ENCODE measurements at places on chromosomes 12 and 14. TPM values are rescaled to one million over a fixed set of nuclear protein-coding genes. Genes with fewer than 3 reads are reported as not detected.

SMCO2 gene
- total RNA-seq = 0.36 TPM

KRT73 gene
- total RNA-seq = not detected

AKAP5 gene
- total RNA-seq = 0.64 TPM

PPP1R36 gene
- total RNA-seq = 0.69 TPM

GRCh38 chr12:56520048-56520447, 1.6 kb upstream of the RBMS2 start:
- no peak for DNase-seq

GRCh38 chr12:6226002-6226678, 25.9 kb downstream of the CD9 start:
- no peak for DNase-seq

GRCh38 chr12:11618046-11618445, 31.4 kb upstream of the ETV6 start:
- no peak for DNase-seq

DNA sequence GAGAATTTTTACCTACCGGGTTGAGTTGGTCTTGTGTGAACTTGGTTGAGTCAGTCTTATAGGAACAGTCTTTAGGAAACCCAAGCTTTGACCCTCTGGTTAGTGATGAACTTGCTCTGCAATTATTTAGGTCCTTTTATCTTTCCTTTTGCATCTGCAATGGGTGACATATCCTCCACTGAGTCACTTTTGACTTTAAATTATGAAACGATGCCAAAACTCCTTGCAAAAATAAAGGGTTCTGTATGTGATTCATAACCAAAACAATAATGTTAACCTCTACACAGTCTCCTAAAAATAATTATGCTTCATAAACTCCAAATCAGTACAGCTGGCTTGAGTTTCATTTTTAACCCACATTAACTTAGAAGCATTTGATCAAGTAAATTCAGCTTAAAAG, 979.4 kb downstream of the GALC start:
- DNase-seq = no peak
